ENCODE measurements at places on chromosomes 6 and 20.

GRCh38 chr20:58701431-58702160 is 9.0 kb downstream of the NPEPL1 start:
- no peak for DNase-seq

GRCh38 chr6:24936641-24937317 is 1.0 kb upstream of the RIPOR2 start:
- no peak for DNase-seq

GRCh38 chr6:52576392-52577021 is 353 bp downstream of the TRAM2 start:
- DNase-seq, result no peak

DNA sequence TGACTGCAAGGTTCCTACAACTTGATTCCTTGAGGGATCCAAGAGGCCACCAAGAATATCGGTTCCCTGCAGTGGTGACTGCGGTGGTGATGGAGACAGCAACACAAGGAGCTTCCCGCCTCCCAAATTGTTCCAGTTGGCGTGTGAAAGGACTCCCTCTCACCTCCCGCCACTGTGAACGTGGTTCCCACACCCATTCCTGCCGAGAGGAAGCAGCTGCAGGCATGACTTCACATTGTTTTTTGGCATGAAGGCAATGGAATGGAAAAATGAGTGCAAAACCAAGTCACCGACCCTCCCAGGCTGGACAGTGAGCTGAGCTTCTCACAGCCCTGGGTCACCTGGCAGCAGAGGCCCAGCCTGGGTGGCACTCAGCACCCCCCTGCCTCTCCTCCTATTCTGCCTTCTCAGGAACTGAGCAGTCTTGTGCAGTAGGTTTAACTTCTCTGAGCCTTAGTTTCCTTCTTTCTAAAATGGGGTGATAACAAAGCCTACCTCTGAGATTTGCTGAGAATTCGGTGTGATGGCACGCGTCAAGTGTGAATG is 75.0 kb downstream of the CNKSR3 start:
- DNase-seq, result no peak

DNA sequence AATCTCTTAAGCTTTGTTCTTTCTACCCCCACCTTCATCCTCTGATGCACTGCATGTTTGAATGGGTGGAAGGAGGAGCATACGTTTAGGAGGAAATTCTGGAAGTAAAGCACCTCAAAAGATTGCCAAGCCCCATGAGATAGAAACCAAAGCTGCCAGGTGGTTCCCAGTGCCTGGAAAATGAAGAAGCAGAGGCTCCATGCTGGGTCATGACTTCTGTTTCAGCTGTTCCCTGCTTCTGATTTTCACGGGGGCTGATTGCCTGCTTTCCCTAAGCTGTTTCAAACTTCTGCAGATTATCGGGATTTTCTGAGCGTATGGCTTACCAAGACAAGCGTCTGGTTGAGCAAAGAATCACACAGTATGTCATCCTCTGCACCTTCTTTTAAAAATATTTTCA is 87.5 kb upstream of the SYNDIG1 start:
- no peak for DNase-seq

GRCh38 chr6:125944896-125945295 is 11.7 kb upstream of the HINT3 start:
- no peak for DNase-seq

DNA sequence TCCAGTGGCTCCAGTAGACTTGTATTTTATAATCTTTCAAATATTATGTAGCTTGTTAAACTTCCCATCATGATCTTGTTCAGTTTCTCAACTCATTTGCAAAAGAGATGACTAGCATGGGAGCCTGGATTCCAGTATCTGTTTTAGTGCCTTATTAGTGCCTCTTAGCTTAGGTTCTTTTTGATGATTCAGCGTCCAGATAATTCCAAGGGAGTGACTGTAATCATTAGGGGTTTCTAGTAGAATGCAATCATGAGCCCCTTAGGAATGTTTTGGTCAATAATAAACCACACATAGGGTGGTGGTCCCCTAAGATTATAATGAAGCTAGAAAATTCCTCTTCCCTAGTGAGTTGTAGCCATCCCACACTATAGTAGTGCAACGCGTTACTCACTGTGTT is 7.0 kb downstream of the CD2AP start:
- no peak for DNase-seq

DNA sequence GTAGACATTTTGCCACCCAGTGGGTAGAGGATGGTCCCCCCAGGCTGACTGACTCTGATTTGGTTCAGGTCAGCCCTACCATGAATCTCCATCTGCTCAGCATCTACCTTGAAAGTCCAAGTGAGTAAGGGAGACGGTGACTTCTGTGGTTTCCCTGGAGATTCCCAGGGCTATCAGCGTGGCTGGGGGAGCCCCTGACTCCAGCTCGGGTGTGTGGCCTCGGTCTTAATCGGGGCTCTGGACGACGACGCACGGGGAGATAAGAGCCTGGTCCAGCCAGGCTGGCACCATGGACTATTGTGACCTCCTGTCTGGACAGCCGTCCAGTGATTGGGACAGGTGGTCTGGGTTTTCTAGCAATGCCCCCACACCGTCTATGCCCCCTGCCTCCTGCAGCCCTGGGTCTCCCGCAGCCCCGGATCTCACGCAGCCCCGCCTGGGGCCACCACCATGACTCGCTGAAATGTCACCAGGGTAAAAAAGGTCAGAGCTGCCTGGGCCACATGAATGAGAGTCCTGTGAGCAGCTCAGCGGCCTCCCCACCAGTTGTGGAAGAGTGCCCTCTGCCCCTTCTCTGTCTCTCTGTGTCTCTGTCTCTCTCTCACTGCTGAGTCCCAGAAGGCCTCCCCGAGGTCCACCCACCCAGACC is 47.1 kb upstream of the GATA5 start:
- DNase-seq, result no peak

GRCh38 chr6:27601668-27602254 is 128.9 kb upstream of the ZNF184 start:
- no peak for DNase-seq

GRCh38 chr20:50969912-50970311 is 11.3 kb downstream of the MOCS3 start:
- DNase-seq, result no peak

DNA sequence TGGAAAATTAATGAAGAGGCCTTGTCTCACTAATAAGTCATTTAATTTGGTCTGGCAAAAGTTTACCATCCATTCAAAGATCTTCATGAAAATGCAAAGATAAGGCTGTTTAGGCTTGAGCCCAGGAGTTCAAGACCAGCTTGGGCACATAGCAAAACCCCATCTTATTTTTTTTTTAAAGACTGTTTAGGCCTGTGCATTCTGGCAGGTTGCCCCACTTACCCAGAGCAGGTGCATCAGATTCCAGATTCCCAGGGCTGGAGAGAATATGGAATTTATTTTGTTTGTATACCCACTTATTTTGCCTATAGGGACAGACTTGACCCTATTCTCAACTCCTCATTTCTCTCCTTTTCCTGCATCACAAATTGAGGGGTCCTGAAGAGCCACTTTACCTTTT is 5.7 kb downstream of the FOXO3 start:
- no peak for DNase-seq

- DNase-seq, result no peak
Measured at GRCh38 chr6:157706883-157707282, 116.2 kb upstream of the SNX9 start.

- no peak for DNase-seq
Measured at GRCh38 chr6:44534291-44534690, 146.8 kb downstream of the CDC5L start.

- DNase-seq, result no peak
Measured at GRCh38 chr6:149897015-149897697, 757 bp downstream of the RAET1E start.

GRCh38 chr6:8085053-8085511 is 17.3 kb downstream of the EEF1E1 start:
- DNase-seq, result no peak

GRCh38 chr6:157991067-157991432 is 9.4 kb downstream of the SYNJ2 start:
- no peak for DNase-seq

DNA sequence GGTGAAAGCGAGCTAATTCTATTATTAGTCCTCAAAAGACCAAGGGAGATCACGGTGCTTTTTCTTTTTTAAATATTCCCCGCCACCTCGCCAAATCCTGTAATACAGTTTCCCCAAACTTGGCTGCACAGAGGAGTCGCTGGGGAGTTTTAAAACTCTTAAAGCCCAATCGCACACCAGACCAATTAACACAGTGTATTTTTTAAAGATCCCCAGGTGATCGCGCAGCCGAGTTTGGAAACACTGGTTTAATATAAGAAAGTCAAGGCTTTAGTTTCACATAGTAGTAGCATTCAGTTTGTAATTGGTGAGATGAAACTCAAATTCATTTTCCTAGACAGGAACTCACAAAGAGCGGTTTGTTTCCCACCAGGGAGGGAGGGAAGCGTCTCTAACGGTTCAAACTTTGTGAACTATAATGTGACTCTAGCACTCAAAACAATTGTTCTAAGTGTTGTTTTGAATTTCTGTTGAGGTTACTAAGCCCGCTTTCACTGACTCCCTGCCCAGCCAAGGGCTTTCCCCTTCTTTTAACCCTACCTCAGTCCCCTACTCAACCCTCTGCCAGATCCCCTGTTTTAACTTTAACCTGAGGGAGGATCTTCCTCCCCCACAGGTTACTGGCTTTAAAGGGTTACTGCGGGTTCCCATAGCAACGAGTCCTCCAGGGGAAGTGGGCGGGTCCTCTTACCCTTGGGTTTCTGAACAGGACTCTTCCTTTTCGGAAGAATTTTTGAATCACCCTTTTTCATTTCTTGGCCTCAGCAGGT is 25.7 kb upstream of the BTBD3 start:
- DNase-seq, result peak; percentile 87

- DNase-seq, result no peak
Measured at GRCh38 chr20:58746620-58747019, 54.0 kb downstream of the NPEPL1 start.

GRCh38 chr20:11496380-11496779 is 421.3 kb upstream of the BTBD3 start:
- DNase-seq, result no peak

DNA sequence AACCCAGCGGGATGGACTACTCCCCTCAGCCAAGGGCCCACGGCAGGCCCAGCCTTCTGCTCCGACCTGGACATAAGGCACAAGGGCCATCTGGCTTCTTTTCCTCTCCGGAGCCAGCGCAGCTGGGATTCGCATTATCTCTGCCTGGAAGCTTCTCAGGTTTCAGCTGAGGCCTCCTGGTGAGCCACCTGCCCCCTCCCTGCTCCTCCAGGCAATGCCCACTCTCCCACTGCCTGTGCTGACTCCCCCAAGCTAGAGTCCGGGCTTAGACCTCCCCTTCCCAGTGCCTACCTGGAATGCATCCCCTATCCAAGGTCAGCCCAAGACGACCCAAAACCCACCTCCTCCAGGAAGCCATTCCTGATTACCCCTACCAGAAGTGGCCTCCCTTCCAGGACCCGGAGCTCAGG is 60.7 kb downstream of the EZR start:
- DNase-seq, result peak; percentile 76

DNA sequence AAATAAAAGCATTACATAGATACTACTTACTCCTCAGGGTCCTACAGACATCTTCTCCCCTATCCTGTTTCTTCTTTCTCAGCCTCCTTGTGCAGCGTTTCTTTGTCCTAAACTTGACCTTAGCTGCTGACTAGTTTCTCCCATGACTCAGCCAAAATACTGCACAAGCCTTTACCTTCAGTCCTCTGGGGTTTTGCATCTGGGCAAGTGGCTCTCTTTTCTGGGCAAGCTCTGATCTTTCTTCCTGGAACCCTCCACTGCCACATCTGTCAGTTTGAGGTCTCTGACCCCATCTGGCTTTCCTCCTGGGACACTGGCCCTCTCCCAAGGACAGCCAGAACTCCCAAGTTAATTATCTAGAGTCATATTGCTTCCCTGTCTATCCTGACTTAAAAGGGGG is 838.4 kb downstream of the DHX35 start:
- DNase-seq, result no peak
